Purkinje cell (primary cell): ENCODE measurements at places on chromosomes 3 and 15. TPM values are rescaled to one million over a fixed set of nuclear protein-coding genes. Genes with fewer than 3 reads are reported as not detected.

Gene GABRG3
- 3.3 and 4.7 TPM in 2 replicates for polyA plus RNA-seq

Gene COL7A1
- polyA plus RNA-seq, result 2.1 and 3.4 TPM in 2 replicates

Gene EFL1
- 7.5 and 10.1 TPM in 2 replicates for polyA plus RNA-seq

Gene ARL6IP5
- polyA plus RNA-seq, result 241 and 392 TPM in 2 replicates

Gene GOLGA8S
- 0.19 and 0.53 TPM in 2 replicates for polyA plus RNA-seq

Gene MYO5C
- polyA plus RNA-seq, result 2.6 and 4.4 TPM in 2 replicates

Gene TP63
- polyA plus RNA-seq, result not detected in 2 replicates

Gene ANKRD63
- polyA plus RNA-seq, result not detected in 2 replicates
